ENCODE measurements at places on chromosomes 1 and 21.

- DNase-seq: no peak
These were observed 160.8 kb upstream of the ARHGEF16 start for GRCh38 chr1:3293563-3294080.

DNA sequence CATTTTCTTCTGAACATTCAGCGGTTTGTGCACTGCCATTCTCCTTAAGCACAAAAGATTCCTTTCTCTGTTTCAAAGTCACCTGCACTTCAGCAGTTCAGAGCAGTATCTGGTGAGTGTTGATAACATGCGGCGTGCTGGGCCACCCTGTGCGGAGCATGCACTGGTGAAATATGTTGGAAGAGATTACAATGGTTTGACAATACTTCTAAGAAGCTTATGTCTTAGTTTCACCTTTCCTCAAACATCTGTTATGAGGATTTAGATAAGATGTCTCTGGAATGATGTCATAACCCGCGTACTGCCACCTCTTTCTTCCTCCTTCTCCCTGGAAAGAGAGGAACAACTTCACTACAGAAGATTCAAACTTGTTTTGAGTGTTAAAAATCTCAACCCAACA is 650.3 kb downstream of the AJAP1 start:
- no peak for DNase-seq

DNA sequence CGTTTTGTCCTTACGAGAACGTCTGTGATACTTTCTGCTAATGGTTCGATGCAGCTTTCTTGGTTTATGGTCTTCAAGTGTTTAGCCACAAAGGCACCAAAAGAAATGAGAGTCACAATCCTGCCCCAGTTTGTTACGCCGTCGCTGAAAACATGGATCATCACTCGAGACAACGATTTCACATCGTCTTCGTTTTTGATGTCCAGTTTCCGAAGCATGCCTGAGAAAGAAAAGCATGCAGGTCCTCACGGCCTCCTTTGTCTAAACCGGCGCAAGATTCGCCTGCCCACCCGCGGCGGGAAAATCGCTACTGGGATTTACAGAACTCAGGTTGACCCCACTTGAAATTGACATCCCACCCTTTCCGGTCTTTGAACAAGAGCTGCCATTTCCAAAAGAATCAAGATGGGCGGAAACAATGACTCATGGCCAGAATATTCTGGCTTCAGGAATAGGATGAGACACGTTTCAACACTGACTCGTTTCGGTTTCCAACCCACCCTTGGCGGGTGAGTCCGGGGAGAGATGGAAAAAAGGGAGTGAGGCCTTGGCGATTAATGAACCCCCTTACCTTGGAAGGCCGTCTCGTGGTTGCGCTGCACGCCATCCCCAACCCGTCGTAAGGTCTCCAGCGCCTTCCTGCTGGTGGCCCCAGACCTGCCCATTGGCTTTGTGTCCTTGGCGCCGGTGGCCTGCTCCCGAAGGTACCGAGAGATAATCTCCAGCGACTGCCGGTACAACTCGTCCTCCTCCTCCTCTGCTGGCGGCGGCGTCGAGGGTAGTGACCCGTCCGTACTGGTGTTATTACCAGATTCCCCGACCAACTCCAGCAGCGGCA is 919 bp downstream of the MCL1 start:
- DNase-seq: no peak

DNA sequence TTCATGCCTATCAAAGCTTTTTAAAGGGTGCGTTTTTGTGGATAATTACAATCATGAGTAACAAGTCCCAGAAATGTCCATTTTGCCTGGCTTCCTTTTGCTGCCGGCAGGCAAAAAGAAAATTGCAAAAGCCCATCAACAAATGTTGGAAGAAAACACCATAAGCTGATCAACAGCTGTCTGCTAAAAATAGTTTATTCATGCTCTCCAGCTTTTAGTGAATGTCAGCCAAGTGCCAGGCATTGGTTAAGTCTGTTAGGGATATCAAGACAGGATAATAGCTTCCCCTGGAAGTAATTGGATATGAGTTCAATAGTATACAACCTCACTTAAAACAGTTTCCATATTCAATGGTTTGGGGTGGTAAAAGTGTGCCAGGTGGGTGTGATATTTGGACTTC is 13.6 kb upstream of the AGMAT start:
- DNase-seq: no peak

DNA sequence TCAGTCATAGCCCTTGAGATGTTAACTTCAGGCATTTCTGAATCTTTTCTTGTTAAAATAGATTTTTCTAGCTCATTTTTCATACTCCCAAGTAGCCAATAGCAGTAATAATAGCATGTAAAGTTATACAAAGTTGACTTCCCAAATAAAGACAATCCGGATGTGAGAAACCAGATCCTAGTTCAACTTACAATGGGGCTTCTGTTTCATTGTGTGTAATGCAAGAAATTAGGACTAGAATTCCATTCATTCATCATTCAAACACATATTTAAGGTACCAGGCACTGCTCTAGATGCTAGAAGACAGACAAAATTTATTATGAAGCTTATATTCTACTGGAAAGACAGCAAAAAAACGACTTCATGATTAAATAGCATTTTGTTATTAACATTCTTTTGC is 240.3 kb downstream of the OLFM3 start:
- no peak for DNase-seq

DNA sequence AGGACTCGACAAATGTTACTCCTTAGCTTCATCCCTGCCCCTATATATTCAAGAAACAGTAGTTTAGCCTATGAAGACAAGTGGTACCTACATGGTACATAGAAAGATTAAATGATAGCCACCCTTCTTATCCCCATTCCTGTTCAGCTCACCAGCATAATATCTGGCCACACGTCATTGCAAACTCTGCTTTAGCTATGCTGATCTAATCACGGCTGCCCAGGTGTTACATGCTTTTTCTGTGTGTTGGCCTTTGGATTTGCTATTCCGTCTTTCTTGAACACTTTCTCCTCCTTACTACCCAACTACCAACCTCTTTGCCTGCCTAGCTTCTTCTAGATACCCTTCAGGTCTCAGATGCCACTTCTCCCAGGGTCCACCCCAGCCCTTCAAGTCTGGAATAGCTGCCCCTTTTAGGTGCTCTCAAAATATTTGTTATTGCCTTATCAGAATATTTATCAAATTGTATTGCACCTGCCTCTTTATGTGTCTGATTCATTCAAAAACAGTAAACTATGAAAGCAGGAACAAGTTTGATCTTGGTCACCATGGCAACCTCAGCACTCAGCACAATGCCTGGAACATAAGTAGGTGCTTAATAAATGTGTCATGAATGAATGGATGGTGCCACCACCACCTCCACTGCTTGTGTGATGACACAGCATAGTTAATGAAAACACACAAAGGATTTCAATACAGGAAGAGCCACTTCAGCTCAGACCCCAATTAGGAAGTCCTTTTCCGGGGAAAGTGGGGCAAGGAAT is 11.4 kb upstream of the DNASE2B start:
- DNase-seq: no peak

DNA sequence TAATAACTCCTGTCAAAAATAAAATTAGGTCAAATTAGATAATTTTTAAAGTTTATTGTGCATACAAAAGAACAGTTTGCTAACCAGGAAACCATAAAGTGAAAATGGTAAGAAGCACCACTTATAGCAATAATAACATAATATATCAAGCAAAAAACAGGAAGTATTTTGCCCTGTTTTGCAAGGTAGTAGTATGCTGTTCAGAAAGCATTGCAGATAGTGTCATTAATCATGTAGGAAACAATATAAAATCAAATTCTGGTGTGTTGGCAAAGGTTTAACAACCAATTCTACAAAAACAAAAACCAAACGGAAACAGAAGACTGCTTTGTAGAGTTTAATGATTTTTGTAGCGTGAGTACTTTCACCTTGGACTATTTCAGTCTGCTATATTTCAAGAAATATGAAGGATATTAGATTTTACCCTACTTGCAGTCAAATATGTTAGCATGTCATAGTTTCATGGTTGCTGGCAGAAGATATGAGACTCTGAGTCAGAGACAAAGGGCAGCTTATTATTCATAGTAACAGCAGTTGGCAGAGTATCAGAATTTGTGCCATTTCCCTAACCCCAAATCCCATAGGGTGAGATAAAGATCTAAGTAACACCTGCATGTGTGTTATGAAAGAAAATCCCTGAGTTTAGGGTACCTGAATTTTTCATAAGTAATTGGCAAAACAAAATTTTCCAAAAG is 729.0 kb upstream of the BRINP3 start:
- DNase-seq: no peak

DNA sequence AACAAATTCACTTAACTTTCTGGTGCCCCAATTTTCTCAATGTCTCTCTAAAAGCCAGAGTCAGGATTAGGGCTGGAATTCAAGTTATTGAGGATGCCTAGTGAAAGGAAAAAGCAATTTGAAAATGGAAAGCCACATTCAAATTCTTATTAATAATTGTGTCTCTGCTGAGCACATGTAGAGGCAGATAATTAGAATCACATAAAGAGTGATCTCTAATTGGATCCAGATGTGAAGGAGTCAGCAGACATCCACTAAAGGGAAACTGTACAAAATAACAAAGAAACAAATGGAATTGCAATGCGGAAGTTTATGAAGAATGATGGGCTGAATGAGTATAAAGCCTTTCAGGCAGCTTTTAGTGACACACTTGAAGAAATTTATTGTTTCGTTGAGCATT is 482.6 kb downstream of the TTLL7 start:
- no peak for DNase-seq

GRCh38 chr1:173473599-173474011 is 3.5 kb upstream of the PRDX6 start:
- DNase-seq: no peak

DNA sequence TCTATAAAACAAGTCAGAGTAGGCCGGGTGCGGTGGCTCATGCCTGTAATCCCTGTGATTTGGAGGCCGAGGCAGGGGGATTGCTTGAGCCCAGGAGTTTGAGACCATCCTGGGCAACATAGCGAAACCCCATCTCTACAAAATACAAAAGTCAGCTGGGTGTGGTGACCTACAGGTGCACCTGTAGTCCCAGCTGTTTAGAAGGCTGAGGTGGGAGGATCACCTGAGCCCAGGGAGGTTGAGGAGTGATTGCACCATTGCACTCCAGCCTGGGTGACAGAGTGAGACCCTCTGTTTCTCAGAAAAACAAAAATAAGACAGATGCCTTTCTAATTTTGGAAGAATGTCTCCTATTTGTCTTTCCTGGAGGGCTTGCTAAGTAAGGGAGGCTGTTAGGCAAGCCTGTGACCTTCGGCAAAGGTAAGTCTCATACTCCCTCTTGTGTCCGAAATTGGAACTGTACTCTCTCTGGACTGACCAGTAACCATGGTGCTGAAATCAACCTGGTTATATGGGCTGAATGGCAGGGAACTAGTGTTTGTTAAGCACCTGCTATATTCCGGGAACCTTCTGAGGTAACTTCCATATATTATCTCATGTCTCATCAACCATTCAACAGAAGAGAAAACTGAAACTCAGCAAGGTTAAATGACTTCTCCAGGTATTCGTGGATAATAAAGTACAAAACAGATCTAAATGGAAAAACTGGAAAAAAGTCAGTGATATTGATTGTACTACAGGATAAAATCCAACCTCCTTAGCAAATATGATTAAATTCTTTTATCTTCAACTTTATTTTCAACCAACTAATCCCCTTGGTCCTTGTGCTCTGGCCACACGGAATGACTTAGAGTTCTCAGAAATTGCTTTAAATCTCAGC is 11.8 kb upstream of the RAB3B start:
- no peak for DNase-seq

GRCh38 chr1:210342986-210343780 is 14.5 kb downstream of the HHAT start:
- DNase-seq: no peak

Measured in T-helper 1 cell (primary cell).